Natural killer cell treated with Interleukin-12 subunit alpha and Interleukin-12 subunit beta and Interleukin-15 and Interleukin-18, amount 100 ng/mL, for 72 hours (primary cell): ENCODE measurements at places on chromosomes 13 and 19. TPM values are rescaled to one million over a fixed set of nuclear protein-coding genes. Genes with fewer than 3 reads are reported as not detected.

GRCh38 chr19:6424195-6424938, at the start of gene KHSRP:
Gene KHSRP (minus strand): TSS chr19:6424811. CDS start chr19:6424701, 110 bp downstream.
- peak within 1 kb of the TSS; percentile 55 for H3K27ac ChIP-seq
- H3K4me1 ChIP-seq: peaks cover 29% of the 10 kb centered on the region
- H3K36me3 ChIP-seq: no peaks in the 10 kb centered on the region
- no peaks in the 10 kb centered on the region for H3K27me3 ChIP-seq
- H3K4me3 ChIP-seq: peak within 1 kb of the TSS; percentile 93

DNA sequence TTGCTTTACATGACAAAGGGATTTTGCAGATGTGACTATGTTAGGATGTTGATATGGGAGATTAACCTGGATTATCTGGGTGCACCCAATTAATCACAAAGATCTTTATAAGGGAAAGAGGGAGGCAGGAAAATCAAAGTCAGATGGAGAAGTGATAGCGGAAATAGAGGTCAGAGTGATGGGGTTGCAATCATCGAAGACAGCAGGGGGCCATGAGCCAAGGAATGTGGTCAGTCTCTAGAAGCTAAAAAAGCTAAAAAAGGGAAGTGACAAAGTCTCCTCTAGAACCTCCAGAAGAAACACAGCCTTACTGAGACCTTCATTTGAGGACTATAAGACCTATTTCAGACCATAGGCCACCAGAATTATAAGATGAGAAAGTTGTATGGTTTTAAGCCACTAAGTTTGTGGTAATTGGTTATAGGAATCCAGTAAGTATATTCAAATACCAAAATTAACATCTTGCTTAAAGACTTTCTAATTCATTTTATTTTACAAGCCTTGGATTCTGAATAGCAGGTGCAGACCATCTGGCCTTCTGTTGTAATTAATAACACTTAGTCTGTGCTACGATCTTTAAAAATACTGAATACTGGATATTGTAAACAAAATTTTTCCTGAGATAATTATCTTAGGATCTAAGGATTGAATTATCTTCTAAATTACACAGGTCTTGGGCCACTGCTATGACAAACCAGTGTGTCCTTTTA, 493.4 kb upstream of the PCDH20 start:
- H3K27ac ChIP-seq: no peak overlapping the region
- H3K4me1 ChIP-seq: no peaks in the 10 kb centered on the region
- H3K36me3 ChIP-seq: no peaks in the 10 kb centered on the region
- no peaks in the 10 kb centered on the region for H3K27me3 ChIP-seq
- no peak overlapping the region for H3K4me3 ChIP-seq

DNA sequence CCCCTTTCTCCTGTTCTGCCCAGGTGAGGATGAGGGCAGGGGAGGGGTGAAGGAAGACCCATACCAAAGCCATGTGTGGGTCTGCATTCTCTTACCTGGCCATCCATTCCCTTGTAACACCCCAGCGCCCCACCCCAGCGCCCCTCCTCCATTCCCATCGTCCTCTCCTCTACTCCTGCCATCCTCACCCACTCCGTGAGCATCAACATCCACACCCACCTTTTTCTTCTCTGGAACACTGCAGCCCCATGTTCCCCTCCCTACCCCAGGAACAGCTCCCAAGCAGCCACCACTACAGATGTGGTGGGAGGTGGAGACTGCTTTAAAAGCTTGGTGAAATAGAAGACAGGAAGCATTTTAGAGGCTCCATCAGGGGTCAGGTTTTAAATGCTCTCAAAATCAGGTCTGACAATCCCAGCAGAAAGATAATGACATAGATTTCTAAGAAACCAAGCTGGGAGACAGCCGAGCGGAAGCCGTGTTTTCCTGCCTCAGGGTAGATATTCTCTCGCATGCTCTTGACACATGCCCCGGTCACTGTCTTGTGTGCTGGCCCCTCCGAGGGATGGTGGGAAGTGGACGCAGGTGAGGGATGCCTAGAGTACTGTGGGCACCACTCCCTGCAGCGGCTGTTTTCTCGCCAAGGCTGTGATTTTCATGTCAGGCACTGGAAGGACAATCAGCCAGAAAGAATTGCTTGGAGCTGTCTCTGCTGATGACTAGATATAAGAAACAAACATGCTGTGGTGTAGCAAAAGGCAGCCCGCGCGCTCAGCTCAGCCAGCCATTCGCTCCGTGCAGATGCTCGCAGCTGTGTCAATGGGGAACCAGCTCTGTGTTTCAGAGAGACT, 9.8 kb downstream of the MEDAG start:
- no peak overlapping the region for H3K4me3 ChIP-seq
- no peak overlapping the region for H3K27ac ChIP-seq
- no peaks in the 10 kb centered on the region for H3K4me1 ChIP-seq
- no peak for DNase-seq

GRCh38 chr19:13885826-13886365, 9.0 kb downstream of the NANOS3 start:
- no peak overlapping the region for H3K27ac ChIP-seq
- peak overlapping the region; percentile 70 for H3K4me3 ChIP-seq
- H3K36me3 ChIP-seq: no peaks in the 10 kb centered on the region

DNA sequence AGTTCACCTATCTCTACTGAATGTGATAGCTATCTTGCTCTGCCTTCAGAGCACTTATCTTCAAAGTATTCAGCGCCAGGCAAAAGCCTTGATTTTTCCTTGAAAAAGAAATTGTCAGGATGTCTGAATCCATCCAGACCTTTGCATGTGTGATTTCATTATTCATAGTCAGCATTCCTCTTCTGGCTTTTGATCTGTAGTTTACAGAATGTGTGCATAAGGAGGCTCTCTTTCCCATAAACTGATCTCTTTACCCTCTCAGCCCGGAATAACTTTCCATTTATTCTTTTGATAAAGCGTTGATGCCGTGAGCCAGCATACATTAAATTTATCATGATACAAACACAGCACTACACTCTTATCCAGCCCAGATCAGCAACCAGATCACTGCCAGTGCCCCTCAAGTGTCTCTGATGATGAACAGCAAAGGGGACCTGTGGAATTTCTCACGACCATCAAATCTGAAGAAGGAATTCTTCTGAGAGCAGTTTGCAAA, 130.8 kb downstream of the DNAJC15 start:
- no peak overlapping the region for H3K27ac ChIP-seq
- no peak for DNase-seq
- H3K27me3 ChIP-seq: peaks cover 14% of the 10 kb centered on the region

DNA sequence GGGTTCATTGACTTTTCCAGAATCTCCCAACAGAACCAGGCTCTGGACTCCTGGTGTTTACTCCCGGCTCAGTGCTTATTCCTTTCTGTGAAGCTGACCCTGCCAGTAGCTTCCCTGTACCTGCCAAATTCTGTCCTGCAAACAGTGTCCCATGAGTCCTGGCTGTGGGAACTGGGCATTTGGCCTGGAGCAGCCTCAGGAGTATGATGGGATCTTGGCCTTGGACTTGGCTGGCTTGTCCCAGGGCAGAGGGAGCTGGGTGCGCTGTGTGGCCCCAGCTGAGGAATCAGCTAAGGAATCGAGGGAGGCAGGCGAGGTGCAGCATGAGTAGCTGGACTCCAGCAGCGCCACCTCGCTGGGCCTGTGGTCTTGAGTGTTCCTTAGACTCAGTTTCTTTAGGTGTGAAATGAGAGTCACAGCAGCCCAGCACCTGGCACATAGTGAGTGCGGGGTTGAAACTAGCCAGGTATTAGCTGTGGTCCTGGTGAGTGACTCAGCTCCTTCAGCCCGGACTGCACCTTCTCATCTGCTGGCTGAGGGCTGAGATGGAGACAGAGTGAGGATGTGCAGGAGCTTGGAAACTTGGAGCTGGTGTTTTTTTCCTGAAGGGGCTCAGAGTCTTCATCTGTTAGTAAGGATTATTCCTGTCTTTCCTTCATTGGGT, 10.4 kb downstream of the CLASRP start:
- H3K36me3 ChIP-seq: peaks cover 5% of the 10 kb centered on the region
- H3K27ac ChIP-seq: no peak overlapping the region
- no peaks in the 10 kb centered on the region for H3K27me3 ChIP-seq
- no peak for DNase-seq

Gene KLK4
- total RNA-seq: not detected

Gene CEACAM8
- not detected for total RNA-seq

DNA sequence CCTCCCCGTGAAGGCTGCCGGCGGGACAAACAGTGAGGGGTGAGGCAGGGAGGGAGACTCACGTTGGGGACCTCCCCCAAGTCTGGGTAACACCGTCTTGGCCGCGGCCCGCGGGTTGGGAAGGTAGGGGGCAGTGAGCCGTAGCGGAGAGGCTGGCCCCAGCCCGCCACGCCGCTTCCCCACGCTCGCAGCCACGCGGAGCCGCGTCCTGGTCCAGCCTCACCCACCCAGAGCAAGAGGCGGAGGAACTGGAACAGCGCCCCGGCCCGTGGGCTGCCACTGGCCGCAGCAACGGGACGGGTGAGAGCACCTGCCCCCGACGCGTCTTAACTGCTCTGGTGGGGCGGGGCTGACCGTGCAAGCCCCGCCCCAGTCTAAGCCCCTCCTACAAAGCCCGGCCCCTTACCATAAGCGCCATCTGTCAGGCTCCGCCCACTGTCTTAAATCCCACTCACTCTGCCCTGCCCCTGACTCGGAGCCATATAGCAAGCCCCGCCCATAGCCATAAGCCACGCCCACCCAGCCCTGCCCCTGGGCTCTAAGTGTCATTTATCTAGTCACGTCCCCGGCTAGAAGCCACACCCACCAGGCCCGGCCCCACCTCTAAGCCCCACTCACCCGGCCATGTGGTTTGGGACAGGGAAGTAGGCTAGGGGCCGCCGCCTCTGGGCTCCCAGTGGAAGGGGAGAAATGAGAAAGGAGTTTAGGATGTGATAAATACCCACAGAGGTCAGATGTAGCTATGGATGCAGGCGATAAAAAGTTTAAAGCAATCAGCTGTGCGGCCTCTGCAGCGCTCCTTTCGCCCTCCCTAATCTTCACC, 2.1 kb upstream of the CCL25 start:
- H3K27me3 ChIP-seq: no peaks in the 10 kb centered on the region
- H3K36me3 ChIP-seq: no peaks in the 10 kb centered on the region
- peak overlapping the region; percentile 76 for H3K27ac ChIP-seq
- DNase-seq: peak; percentile 92
- peak overlapping the region; percentile 63 for H3K4me3 ChIP-seq

GRCh38 chr13:90683711-90684131, 663.8 kb upstream of the MIR17HG start:
- no peak overlapping the region for H3K4me3 ChIP-seq
- H3K4me1 ChIP-seq: no peaks in the 10 kb centered on the region
- no peak overlapping the region for H3K27ac ChIP-seq
- DNase-seq: no peak

DNA sequence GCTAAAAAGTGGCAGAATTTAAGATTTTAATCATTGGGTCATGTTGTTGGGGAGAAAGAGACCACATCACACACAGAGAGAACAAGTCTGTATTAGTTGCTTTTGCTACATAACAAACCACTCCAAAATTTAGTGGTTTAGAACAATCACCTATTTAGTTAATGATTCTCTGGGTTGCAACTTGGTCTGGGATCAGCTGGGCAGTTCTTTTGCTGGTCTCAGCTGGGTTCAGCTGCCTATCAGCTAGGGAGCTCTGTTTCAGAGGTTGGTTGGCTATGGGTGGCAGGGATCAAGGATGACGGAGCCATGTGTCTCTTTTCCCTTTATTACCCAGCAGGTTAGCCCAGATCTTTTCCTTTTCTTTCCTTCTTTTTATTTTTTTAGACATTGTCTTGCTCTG, 8.9 kb downstream of the PINLYP start:
- H3K36me3 ChIP-seq: peaks cover 7% of the 10 kb centered on the region
- no peak for DNase-seq
- no peaks in the 10 kb centered on the region for H3K27me3 ChIP-seq
- H3K4me3 ChIP-seq: no peak overlapping the region
- peaks cover 15% of the 10 kb centered on the region for H3K4me1 ChIP-seq

- peak overlapping the region; percentile 87 for H3K27ac ChIP-seq
- peaks cover 28% of the 10 kb centered on the region for H3K4me1 ChIP-seq
- no peaks in the 10 kb centered on the region for H3K27me3 ChIP-seq
- H3K4me3 ChIP-seq: peak overlapping the region; percentile 73
Observed at GRCh38 chr19:16435238-16435917, 36.4 kb downstream of the EPS15L1 start.

DNA sequence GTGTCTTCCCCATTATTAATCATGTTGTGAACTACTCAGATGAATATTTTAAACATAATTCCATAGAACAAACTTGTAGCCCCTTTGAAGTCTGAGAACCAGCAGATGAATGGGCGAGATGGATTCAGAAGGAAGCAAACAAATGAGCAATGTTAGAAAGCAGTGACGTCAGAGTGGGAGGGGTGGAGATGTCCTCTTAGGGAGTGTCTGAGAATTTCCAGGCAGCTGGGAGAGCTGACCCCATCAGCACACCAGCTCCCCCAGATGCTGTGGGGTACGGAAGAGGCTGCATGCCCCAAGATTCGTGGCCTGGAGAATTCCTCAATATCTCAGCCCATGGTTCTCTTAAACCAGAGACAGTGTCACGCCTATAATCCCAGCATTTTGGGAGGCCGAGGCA, 68.6 kb downstream of the DPF1 start:
- H3K36me3 ChIP-seq: no peaks in the 10 kb centered on the region
- no peak overlapping the region for H3K4me3 ChIP-seq
- H3K27me3 ChIP-seq: no peaks in the 10 kb centered on the region
- no peak for DNase-seq
- no peak overlapping the region for H3K27ac ChIP-seq
- peaks cover 3% of the 10 kb centered on the region for H3K4me1 ChIP-seq

Gene MEDAG
- 0.14 TPM for total RNA-seq

DNA sequence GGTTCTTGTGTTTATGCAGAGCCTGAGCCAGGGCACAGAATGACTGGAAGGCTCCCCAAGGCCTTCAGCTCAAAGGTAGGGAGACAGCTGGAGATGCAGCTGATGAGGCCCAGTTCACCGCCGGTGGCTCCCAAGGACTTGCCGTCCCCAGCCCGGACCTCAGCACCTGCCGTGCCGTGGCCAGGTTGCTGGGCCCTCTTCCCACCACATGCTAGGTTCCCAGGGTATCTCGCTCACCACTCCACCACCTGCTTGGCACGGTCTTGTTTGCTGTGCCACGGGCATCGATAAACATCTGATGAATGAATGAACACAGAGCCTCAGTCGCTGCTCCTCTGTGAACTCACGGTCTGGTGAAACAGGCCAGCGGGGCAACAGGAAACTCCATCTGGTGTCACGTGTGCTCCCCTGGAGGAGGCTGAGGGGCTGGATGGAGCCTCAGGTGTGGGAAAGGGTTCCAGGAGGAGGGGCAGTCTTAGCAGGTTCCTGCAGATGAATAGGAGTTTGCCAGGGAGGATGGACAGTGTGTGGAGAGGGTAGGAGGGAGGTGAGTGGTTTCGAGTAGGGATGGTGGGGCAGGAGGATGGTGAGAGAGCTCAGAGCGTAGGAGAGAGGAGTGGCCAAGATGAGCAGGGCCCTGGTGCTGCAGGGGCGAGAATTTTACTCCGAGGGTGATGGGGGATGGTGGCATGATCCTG, 3.6 kb upstream of the KLK14 start:
- no peaks in the 10 kb centered on the region for H3K4me1 ChIP-seq
- H3K4me3 ChIP-seq: no peak overlapping the region
- H3K27ac ChIP-seq: no peak overlapping the region
- H3K27me3 ChIP-seq: peaks cover 11% of the 10 kb centered on the region
- DNase-seq: no peak

Gene MEIOSIN
- not detected for total RNA-seq

GRCh38 chr13:30523211-30523610, 57.5 kb upstream of the HMGB1 start:
- no peak for DNase-seq
- no peak overlapping the region for H3K4me3 ChIP-seq
- H3K36me3 ChIP-seq: no peaks in the 10 kb centered on the region
- no peaks in the 10 kb centered on the region for H3K27me3 ChIP-seq
- H3K4me1 ChIP-seq: no peaks in the 10 kb centered on the region
